ENCODE measurements at places on chromosomes 4 and X.

DNA sequence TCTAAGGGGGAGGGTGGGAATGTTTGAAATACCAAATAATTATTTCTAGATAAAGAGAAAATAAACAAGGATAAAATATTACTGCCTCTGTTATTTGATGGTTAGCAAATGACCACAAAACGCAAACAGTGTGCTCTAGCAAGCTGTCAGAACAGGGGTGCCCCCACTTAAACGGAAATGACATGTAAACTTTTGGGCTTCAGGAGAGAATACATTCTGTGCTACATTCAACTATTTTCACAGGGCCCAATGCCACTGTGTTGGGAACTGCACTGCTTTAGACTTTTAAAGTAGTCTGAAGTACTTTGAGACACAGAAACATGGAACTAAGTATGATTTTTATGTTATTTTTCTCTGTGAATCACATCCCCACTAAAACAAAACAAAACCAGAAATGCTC is 14.1 kb downstream of the CD40LG start:
- no peak for DNase-seq

DNA sequence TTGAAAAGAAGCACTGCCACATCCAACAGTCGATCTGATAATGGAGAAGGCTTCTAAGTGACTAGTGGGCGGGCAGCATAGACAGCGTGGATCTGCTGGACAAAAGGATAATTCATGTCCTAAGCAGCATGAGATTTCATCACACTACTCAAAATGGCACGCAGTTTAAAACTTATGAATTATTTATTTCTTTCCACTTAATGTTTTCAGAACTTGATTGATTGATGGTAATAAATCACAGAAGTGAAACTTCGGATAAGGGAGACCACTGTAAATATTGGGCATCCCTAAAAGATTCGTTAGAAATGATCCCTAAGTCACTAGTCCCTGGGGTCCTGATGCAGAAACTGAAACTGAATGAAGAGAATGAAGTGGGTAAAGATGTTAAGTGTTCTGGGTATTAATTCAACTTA is 93.0 kb upstream of the ANK2 start:
- DNase-seq, result no peak

DNA sequence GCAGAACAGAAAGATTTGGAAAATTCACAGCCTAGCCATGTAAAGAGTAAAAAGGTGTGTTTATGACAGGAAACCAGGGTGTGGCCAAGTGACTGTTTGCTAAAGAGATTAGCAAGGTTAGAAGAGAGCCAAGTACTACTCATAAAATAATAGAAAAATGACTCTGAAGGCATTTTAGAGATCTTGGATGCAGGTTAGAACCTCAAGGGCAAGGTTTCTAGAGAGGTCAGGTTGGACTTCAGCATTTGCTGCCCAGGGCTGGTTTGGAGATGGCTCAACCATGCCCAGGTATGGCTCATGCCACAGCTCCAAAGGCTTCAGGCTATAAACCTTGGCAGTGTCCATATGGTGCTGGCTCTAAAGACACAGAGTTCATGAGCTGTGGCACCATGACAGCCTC is 40.6 kb upstream of the ADGRA3 start:
- DNase-seq, result no peak

GRCh38 chrX:38206036-38206435 is 14.6 kb downstream of the SRPX start:
- no peak for DNase-seq

DNA sequence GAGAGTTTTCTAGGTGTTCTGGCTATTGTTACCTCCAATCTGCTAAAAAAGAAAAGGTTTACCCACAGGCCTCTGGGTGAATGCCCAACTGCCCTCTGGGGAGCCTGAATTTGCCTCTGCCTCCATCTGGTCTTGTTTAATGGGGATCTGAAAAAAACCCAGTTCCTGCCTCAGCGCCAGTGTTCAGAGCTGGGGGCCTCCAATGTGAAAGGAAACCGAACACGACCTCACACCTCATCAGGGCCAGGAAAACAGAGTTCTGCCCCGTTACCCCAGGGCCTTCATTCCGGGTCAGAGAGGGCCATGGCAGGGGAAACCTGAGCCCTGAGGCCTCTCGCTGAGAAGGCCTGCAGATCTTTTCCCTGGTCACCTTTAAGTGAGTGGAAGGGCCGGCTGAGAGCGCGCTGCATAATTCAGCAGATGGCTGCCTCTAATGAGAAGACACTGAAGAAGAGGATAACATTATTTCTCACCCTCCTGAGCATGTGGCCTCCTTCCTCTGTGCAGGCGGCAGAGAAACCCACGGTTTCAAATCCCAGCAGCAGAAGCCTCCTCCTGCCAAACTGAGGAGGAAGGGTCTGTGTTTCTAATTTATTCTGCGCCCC is 6.8 kb downstream of the SEPTIN6 start:
- DNase-seq, result no peak

DNA sequence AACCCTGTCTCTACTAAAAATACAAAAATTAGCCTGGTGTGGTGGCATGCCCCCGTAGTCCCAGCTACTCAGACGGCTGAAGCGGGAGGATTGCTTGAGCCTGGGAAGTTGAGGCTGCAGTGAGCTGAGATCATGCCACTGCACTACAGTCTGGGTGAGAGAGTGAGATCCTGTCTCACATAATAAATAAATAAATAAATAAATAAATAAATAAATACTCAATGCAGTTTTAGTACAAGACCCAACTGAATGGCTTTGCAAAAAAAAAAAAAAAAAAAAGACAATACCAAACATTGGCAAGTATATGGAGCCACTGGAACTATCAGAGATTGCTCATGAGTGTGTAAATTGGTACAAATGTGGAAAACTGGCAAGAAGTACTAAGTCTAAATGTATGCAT is 3.3 kb upstream of the CYP4V2 start:
- no peak for DNase-seq

DNA sequence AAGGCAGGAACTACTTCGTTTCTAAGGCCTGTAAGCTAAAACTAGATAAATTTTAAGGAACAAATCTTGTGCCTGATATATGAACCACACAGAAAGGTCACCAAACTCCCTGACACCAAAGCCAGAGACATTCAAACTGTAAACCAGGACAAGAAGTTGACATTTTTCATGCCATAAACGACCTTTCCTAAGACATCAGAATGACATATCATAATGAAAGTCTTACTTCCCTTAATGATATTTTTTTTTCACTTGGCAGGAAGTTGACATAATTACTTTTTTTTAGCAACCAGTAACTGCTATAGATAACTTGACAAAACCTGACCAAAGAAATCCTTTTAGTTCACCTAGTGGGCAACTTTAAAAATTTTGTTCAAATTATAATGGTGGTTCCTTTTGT is 231.5 kb upstream of the AGTR2 start:
- no peak for DNase-seq

- no peak for DNase-seq
Measured at GRCh38 chrX:112628288-112628687, 51.5 kb downstream of the LHFPL1 start.

DNA sequence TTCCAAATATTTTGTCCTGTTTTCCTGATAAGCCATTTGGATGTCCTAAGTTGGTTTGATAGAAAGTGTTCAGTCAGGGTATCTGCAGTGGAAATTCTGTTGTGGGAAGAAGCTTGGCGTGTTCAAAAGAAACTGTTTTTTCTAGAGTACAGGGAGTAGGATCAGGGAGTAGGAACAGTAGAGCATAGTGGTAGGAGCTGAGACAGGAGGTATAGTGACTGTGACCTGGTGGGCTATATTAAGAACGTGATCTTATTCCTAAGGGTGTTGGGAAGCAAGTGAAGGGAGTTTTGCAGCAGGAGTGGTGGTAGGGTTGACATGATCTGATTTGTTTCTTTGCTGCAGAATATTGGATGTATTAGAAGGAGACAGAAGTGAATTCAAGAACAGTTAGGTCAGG is 348.2 kb downstream of the BMPR1B start:
- no peak for DNase-seq

DNA sequence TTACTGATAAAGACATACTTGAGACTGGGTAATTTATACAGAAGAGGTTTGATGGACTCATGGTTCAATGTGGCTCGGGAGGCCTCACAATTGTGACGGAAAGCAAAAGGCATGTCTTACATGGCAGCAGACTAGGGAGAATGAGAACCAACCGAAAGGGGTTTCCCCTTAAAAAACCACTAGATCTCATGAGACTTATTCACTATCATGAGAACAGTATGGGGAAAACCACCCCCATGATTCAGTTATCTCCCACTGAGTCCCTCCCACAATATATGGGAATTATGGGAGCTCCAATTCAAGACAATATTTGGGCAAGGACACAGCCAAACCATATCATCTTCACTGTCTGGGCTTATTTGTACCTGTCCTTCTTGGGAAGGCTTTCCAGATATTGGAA is 22.8 kb upstream of the MUC7 start:
- no peak for DNase-seq

DNA sequence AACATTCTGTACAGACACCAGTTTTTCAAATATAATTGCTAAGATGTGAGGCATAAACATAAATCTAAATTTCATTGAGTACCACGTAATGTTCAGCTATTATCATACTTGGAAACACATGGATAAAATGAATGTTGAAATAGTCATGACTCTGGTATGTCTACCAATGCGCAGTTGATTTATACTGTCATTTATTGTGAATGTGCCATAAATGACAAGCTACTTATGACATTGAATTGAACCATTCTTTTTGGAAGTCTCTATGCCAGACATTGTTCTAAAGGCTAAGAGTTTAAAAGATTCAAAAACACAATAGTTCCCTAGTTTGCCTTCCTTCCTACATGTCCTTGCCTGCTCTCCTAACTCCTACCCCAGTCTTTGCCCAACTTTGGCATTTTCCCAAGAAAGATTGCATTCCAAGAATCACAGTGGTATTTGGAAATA is 96.6 kb upstream of the DMD start:
- DNase-seq, result no peak

- no peak for DNase-seq
Measured at GRCh38 chrX:16661495-16661894, 11.5 kb downstream of the S100G start.

GRCh38 chr4:99536271-99536670 is 25.4 kb downstream of the C4orf17 start:
- DNase-seq, result no peak

- no peak for DNase-seq
Measured at GRCh38 chr4:53717064-53717549, 125.8 kb upstream of the LNX1 start.

GRCh38 chr4:25938366-25938765 is 24.3 kb downstream of the SMIM20 start:
- DNase-seq, result no peak

DNA sequence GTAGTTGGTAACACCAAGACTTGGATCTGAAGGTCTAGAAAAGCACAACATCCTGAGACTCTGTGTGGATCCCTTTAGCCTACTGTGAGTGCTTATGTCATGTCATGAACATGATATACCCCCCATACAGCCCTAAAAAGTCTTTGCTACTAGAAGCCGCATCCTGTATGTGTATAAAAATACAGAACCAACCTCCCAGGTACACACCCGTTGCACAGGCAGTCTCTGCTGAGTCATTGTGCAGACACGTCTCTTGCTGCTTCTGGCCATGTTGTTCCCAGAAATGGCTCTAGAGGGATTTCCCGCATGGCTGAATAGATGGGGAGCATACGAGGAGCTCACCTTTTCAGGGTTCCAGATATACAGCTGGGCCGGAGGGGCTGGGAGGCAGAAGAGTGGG is 93.3 kb downstream of the MAMLD1 start:
- no peak for DNase-seq

GRCh38 chr4:24772952-24773351 is 22.4 kb upstream of the SOD3 start:
- DNase-seq, result no peak

DNA sequence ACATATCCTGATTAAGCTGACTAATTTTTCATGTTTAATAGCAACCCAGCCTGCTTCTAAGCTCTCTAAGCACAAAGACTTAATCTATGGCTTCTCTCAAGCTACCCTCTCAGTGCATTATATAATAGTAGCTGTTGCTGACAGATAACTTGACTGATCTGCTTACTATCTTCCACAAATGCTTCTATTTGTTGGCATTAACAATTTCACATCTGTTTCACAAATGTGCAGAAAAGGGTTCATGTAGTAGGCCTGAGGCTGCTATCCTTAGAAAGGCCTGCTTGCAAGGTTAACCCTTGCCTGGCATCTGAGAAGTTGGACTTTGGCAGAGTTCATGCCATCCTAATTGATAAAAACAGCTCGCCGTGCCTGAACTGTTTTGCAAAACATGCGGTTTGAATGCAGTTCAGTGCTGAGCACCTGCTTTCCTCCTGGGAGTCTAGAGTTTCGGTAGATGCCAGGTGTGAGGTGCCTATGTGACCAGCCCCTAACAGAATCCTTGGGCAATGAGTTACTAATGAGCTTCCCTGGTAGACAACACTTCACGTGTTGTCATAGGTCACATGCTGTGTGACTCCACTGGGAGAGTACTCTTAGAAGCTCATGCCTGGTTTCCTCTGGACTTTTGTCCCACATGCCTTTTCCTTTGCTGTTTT is 68.4 kb downstream of the NSG1 start:
- DNase-seq, result no peak

DNA sequence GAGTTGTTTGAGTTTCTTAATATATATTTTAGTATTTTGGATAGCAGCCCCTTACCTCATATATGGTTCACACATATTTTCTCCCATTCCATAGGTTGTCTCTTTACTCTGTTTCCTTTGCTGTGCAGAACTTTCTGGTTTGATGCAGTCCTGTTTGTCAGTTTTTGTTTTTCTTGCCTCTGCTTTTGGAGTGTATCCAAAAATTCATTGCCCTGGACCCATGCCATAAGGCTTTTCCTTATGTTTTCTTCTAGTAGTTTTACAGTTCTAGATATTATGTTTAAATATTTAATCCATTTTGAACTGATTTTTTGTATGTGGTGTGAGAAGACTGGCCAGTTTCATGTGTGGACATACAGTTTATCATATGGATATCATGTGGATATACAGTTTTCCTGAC is 58.5 kb upstream of the NUDT6 start:
- DNase-seq, result no peak

DNA sequence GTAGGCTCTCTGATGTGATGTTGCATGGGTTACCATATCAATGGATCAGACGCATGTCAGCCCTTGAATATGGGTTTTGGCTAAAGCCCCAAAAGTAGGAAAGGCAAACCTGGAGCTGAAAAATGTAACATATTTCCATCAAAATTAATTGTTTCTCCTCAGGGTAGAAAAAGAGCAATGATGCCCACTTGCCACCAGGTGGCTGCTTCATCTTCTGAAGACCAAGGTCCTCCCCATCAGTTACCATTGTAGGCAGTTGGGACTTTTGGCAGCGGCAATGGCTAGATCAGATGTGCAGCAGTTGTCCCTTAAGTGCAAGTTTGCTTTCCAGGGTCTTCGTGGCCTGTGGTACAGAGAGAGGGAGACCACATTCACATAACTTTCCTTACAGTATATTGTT is 118.2 kb downstream of the NAF1 start:
- DNase-seq, result no peak

- DNase-seq, result no peak
Measured at GRCh38 chrX:53251307-53251706, 26.3 kb upstream of the KDM5C start.

- DNase-seq, result peak; percentile 70
Measured at GRCh38 chrX:153333821-153334653, at the start of gene ZNF275. Gene ZNF275, plus strand, starts transcription at chrX:153334153. Its CDS starts 2,527 bp downstream, at chrX:153336680.

GRCh38 chr4:76426272-76426671 is 5.3 kb upstream of the CCDC158 start:
- DNase-seq, result no peak

GRCh38 chr4:189494407-189494806 is 446.3 kb upstream of the FRG1 start:
- DNase-seq, result no peak
